ENCODE measurements at places on chromosomes 11 and 22.

DNA sequence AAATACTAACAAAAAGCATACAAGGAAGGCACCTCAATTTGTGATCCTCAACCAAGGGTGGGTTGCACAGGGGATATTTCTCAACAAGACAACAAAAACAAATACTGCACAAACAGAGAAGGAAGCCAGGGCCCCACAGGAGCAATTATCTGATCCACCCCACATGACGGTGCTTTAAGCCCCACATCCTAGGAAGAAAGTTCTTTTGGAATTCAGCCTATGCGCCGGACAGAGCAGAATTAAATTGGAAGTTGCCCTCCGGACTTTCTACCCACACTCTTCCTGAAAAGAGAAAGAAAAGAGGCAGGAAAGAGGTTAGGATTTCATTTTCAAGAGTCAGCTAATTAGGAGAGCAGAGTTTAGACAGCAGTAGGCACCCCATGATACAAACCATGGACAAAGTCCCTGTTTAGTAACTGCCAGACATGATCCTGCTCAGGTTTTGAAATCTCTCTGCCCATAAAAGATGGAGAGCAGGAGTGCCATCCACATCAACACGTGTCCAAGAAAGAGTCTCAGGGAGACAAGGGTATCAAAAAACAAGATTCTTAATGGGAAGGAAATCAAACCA, 40.6 kb downstream of the OSBP start:
- no peak for DNase-seq

DNA sequence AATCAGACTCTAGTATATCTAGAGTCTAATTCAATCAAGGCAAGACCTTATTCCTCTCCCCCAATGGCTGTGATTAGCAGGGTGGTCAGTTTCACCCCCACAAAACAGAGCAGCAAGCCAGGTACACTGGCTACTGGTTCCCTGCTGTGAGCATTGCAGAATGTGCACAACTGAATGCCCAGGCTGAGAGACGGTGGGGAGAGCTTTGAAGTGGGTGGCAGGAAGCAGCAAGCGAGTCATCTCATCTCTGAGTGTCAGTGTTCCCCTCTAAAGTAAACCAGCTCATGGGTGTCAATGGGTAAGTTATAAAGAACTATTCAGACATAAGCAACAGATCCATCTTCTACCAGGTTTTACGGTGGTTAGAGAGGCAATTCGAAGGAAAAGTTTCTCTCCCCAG, 37.6 kb downstream of the GAB4 start:
- DNase-seq: no peak

DNA sequence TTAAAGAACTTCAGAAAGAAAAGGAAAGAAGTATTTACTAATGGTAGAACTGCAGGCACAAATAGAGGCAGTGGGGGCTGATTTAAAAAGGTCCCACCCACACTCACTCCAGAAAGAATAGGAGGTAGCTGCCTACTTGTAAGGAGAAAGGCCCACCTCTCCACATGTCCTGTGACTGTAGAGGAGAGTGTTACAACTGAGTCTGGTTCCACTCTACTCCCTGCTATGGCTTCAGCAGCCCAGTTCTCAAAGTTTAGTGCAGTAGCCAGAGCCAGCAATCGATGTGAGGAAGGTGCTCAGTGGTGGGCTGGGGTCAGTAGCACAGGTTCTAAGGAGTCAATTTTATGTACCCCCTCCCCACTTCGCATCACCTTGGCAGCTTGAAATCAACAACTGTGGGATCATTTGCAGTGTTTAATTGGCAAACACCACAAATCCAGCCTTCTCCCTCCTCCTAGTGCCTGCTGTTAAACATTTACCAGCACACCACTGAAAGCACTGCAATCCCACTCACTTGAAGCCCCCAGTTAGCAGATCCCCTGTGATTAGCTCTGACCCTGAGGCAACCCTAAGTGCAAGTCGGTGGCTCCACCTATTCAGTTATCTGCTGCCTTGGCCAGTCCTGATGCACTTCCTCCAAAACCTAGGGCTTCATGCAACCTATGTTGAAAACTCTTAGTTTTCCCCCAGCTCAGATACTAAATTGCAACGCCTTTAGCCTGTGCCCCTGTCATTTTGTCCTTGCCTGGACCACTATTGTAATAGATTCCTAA, 146.6 kb downstream of the BBOX1 start:
- no peak for DNase-seq

- DNase-seq: no peak
Measured at GRCh38 chr22:38866399-38867123, 5.5 kb downstream of the CBX6 start.

- no peak for DNase-seq
Measured at GRCh38 chr11:27317751-27318150, 45.3 kb downstream of the CCDC34 start.

DNA sequence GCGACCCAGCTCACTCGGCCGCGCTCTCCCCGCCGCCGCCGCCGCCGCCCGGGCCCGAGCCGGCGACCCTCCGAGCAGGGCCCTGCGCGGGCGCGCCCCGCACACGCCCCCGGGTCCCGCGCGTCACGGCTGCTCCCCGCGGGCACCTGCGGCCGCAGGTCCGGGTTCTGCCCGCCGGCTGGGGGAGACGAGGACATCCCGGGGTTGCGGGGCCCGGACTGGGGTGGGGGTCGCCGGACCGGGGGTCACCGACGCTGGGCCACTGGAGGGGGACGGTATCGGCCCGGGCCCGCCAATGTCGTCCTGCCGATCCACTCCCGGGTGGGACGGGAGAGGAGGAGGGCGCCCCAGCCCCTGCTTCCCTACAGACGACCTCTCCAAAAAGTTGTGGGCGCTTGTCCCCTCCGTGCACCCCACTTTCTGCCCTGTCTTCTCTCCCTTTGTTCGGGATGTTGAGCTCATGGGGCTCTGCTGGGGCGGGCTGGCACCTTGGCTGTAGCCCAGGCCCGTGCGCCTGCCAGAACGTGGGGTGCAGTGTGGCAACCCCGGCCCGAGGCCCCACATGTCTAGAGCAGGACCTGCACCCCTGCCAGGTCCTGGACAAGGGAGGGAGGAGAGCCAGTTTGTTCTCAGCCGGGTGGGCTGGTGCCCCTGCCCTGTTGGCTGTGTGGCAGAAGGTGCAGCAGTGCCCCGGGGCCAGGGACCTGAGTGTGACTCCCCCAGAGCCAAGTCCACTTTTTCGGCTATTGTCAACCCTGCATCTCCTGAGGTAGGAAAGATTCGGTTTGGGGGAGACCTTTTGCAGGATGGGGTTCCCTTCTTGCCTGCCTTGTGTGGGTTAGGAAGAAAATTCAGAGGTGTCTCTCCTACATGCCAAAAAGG, 40.2 kb upstream of the CELSR1 start:
- DNase-seq: no peak

GRCh38 chr11:96964661-96965060, 574.8 kb downstream of the JRKL start:
- DNase-seq: no peak

DNA sequence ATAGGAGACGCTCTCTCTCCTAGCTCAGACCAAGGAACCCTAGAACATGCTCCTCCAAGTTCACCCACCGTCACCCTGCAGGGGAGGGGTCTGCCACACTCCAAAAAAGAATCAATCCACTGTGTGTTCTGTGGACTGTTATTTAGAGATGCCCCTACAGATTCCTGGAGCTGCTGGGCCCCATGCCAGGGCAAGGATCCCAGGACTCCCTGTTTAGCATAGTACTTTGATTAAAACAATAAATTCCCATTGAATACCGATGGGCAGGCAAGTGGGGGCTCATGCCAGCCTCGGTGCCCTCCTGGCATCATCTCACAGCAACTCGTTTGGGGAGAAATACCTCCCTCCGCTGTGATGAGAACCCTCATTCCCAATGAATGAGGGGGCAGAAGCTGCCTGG, 247.5 kb downstream of the ST3GAL4 start:
- DNase-seq: no peak

DNA sequence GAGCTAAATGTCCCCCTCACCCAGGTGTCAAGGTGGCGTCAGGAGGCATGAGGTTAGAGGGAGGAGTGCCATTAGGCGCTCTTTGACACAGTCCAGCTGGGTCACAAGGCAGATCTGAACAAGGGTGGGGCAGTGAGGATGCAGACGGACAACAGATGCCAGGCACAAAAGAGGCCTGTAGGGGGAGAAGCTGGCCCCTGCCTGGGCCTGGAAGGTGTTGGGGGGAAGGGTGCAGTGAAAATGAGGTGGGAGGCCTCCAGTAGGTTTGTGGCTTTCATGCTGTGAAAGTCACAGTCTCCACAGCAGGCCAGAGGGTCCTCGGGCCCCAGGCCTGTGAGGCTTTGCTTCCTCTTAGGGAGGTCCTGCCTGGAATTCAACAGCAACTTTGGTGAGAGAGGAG, 85.0 kb upstream of the PLET1 start:
- DNase-seq: no peak

- no peak for DNase-seq
Measured at GRCh38 chr22:19758896-19759426, 1.6 kb upstream of the TBX1 start.

- DNase-seq: no peak
Measured at GRCh38 chr22:29758068-29758622, 8.7 kb downstream of the ZMAT5 start.

GRCh38 chr11:8323161-8323935, 59.7 kb upstream of the LMO1 start:
- DNase-seq: no peak

- DNase-seq: no peak
Measured at GRCh38 chr11:75768909-75769771, 562 bp downstream of the DGAT2 start.

DNA sequence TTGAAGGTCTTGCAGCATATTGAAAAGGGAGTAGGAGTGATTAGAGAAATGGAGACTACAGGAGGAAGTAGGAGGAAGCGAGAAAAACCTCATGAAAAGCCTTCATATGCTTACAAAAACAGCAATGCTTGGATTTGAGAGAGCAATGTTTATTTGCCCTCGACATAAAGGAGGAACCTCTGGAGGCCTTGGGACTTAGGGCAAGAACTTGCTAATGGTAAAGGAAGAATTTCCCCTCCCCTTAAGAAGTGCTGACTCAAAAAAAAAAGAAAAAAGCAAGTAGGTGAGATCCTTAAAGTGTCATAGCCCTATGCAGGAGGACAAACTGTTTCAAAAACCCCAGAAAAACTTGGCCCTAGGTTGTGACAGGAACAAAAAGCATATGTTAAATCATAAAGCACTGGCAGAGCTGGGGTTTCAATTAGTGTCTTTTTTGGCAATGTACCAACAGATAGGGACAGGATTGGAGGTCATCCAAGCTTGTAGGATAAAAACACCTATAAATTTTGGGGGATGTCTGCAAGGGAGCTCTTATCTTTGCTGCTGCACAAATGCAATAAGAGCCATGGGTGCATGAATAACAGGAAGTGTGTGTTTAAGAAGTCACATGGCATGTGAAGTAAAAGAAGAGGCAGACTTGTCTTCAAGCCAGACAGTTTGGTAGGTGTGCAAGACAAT, 4.9 kb downstream of the GLYAT start:
- DNase-seq: no peak

GRCh38 chr11:88117281-88117858, 57.9 kb downstream of the RAB38 start:
- DNase-seq: no peak

- DNase-seq: no peak
Measured at GRCh38 chr11:112310848-112311247, 50.2 kb upstream of the PLET1 start.

GRCh38 chr22:42256220-42256619, 14.2 kb downstream of the TCF20 start:
- no peak for DNase-seq

- DNase-seq: no peak
Measured at GRCh38 chr22:35705141-35705540, 12.5 kb upstream of the APOL5 start.

- no peak for DNase-seq
Measured at GRCh38 chr11:43576320-43576802, 104.2 kb upstream of the HSD17B12 start.

- no peak for DNase-seq
Measured at GRCh38 chr11:116096272-116096995, 592.2 kb upstream of the CADM1 start.

DNA sequence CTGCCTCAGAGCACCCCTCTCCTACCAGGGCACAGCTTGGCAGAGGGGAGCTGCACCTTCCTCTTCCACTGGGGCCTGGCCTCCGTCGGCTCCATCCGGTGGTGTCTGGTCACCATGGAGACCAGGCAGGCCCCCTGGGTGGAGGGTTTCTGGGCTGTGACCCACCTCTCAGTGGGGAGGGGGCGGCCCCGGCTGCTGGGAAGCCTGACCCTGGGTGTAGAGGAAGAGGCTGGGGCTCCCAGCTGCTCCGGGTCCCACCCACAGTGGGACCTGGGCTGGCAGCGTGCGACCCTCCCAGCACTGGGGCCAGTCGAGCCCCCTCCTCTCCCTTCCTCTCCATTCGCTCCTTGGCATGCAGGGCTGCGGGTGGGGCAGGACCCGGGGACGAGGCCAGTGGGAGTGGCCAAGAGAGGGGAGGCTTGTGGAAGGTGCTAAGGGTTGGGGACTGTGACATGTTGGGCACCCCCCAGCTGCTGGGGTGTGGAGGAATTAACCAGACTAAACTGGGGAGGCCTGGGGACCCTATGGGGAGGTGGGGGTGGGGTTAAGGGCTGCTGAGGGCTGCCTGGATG, 46.8 kb downstream of the BRSK2 start:
- DNase-seq: no peak

- no peak for DNase-seq
Measured at GRCh38 chr11:95014184-95014821, 10.8 kb upstream of the KDM4E start.

DNA sequence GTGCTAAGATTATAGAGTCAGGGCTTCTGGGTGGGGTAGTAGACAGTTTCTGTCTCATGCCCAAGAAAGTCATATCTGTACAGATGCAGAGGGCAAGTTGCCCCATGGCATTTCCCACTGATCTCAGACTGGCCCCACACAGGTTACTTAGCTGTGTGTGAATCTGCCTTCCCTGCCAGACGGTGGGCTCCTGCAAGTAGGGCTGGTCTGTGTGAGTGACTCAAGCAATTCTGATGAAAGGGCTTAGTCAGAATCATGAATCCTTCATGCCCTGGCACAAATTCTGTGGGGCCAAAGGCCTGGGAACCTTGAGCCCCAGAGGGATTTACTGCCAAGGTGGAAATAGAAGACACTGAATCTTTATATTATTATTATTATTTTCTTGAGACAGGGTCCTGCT, 30.4 kb downstream of the USH1C start:
- no peak for DNase-seq

Measured in stimulated activated CD4-positive, alpha-beta T cell treated with anti-CD3 and anti-CD28 coated beads, Interleukin-1b, Interleukin-23, amount 100 ng/mL, for 1 hour (primary cell).